ENCODE measurements at places on chromosomes 5 and 9.

GRCh38 chr9:99557816-99558215 is 263.9 kb upstream of the NR4A3 start:
- no peak for DNase-seq

DNA sequence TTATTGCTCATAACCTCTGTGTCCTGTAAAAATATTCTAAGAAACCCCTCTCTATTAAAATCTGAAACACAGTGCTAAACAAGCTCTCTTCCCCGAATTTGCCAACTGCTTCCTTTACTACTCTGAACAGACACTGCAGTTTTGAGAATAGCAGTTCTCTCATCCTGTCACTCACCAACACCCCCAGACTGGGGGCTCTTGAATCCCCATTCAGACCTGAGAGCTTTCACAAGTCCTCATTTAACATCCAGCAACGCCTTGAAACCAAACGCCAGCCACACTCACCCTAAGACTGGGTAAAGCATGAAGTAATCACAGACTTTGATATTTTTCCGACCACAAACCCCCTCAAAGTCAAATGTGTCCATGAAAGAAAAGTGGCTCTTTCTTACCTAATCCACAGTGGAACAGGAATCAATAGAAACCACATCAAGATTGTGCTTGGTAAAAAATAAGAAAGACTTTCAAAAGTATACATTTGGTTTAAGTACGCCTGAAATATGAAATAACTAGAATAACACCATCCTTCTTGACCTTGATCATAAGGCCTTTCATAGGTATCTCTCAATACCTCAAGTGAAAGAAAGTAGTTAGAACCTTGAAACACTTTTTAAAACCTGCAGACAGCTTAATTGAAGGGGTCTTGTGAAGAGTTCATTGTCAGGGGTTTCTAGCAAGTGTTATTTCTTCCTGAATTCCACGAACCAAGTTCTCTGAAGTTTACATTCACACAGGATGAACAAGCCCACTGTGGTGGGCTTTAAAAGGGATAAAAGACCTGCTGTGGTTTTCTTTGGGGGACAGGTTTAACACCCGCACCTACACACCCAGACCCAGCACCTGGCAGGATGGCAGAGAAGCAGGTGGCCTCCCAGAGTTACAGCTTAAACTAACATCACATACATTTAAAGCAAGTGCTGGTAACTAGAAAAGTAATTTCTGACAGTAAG is 412.6 kb downstream of the MLLT3 start:
- peak; percentile 67 for DNase-seq

GRCh38 chr9:128084746-128085145 is 16.7 kb downstream of the SLC25A25 start:
- no peak for DNase-seq

- DNase-seq = no peak
Measured at GRCh38 chr5:14773588-14773987, 98.0 kb downstream of the ANKH start.

DNA sequence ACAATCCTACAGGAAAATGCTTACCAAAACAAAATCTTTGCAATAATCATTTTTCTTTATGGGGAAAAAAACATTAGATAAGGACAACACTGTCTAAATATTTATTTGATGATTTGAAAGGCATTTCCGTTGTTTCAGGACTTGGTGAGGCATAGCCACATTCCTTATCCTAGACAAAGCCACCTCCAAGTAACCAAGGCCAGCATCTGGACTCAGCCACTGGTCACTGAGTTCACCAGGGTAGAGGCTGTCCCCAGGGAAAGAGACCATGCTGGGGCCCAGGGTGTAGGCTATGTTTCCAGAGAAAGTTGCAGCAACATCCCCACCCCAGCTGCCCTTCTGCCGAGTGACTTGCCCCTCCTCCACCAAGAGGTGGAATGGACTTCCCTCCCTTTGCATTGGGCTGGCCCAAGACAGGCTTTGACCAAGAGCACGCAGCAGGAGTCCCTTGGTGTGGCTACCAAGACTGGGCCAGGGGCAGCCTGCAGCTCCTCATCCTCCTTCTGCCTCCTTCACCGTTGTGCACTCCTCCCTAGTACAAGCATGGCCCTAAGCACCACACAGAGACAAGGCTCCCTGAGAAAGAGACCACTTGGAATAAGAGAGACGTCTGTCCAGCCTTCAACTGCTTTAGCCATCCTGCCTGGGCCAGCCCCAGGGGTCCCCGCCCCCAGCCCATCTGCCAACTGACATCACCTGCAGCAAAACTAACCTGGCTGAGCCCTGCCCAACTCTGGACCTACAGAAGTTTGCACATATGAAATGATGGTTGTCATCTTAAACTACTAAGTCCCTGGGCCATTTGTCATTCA is 68.1 kb upstream of the SPIN1 start:
- DNase-seq = no peak

GRCh38 chr5:95081500-95081960 is 203.4 kb downstream of the MCTP1 start:
- no peak for DNase-seq

- DNase-seq = no peak
Measured at GRCh38 chr9:6535594-6535993, 109.9 kb downstream of the GLDC start.

DNA sequence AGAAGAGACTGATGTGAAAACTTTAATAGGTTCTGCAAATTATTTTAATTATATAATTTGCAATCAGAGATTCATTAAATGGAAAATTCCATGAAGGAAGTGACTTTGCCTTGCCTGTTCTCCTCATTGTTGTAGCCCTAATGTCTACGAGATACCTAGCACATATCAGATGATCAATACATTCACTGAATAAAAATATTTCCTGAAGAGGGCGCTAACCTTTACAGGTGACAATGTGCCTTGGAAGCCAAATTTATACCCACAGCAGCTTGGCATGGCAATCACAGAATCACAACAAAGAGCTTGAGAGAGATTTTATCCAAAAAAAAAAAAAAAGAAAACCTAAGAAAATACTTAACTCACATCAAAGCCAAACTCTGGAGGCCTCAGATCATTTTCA is 17.4 kb downstream of the HAUS6 start:
- no peak for DNase-seq

DNA sequence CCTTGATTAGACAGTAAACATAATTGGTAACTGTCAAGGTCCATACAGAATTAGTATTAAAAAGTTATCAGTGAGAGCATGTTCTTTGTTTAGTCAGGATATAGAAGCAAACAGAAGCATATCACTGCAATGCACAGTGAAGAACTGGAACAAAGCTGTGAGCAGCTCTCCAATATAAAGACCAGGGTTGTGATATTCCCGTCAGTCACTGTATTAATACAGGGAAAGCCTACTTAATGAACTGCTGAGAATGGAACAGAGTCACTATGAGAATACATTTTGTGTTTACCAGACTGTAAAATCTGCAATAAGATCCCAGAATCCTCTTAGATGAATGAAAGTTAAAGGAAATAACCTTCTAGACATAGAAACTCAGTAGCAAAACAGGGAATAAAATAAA is 58.2 kb downstream of the EFNA5 start:
- no peak for DNase-seq

GRCh38 chr5:153818626-153819025 is 220.1 kb downstream of the FAM114A2 start:
- DNase-seq = no peak

GRCh38 chr9:68898781-68899439 is 115.0 kb downstream of the PRKACG start:
- DNase-seq = no peak

GRCh38 chr5:114649878-114650277 is 288.0 kb downstream of the KCNN2 start:
- DNase-seq = no peak

GRCh38 chr5:88143693-88144218 is 124.9 kb downstream of the TMEM161B start:
- no peak for DNase-seq

- no peak for DNase-seq
Measured at GRCh38 chr5:170782438-170782837, 1.1 kb upstream of the GABRP start.

DNA sequence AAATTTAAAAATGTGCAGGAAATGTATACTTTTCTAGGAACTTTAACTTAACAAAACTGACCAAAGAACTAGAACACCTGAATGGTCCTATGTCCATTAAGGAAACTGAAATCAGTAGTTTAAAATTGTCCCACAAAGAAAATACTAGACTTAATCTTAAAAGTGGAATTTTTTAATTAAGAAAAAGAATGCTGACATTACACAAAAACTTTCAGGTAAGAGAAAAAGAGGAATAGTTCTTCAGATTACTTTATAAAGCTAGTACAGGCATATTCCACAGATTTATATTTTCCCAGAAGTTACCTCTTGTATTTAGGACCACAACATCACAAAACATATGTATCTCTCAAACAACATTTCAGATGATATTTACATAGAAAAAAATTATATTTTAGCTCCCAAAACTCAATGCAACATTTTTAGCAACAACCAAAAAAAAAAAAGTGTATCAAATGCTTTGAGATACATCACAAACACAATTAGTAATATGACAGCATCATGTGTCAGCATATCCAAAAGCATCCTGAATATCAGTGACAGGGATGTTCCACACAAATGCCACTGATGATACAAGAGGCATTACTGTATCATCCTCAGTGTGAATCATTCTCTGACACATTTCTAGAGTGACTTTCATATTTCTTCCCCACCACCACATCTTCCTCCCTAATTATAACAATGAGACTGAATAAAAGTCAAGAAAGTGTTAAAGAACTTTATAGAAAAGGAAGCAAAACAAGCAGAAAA is 264.0 kb downstream of the EPB41L4A start:
- no peak for DNase-seq

GRCh38 chr5:174448662-174449061 is 275.7 kb upstream of the MSX2 start:
- DNase-seq = no peak

- no peak for DNase-seq
Measured at GRCh38 chr9:129702589-129703520, 37.4 kb downstream of the PRRX2 start.

GRCh38 chr5:149324641-149325040 is 20.7 kb upstream of the GRPEL2 start:
- no peak for DNase-seq

GRCh38 chr9:93648181-93648580 is 71.8 kb downstream of the PHF2 start:
- no peak for DNase-seq

DNA sequence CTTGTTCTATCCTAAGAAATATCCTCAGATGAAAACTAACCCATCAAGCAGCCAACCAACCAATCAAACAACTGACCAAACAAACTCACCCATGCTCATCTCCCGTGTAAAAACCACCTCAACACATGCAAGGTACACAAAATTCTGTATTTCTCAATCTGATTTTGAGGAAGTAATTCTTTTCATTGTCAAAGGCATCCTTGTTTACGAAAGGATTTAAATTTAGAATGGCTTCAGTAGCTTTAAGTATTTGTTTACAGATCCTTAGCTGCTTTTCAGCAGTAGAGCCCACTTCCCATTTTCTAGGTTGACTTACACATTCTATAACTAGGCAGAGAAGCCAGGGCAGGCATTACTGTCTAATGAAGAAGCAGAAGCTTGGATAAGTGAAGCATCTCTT is 78.6 kb downstream of the NTRK2 start:
- no peak for DNase-seq

- DNase-seq = no peak
Measured at GRCh38 chr5:33557605-33558004, 116.8 kb downstream of the TARS1 start.

- DNase-seq = no peak
Measured at GRCh38 chr5:177195307-177195952, 61.9 kb downstream of the NSD1 start.

DNA sequence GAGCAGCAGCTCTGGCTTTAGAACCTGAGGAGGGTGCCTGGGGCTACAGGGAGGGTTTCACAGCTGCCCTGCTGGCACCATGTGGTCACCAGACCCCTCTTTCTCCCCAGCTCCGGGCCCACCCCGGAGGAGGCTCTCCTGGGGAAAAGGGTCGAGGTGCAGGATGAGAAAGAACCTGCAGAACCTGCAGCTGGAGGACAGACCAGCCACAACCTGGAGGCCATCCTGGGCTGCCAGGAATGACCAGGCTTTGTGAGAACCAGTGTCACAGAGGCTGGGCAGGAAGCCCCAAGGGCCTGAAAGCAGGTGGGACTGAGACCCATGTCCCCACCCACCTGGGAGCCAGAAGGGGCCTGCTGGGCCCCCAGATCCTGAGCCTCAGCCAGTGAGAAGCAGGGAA is 23.0 kb downstream of the SEMA4D start:
- DNase-seq = no peak

Measured in stimulated activated CD8-positive, alpha-beta memory T cell treated with anti-CD3 and anti-CD28 coated beads, Interleukin-15, amount 100 ng/mL, for 48 hours (primary cell).